HFF-Myc (cell line): ENCODE measurements at places on chromosomes 13 and 19.

GRCh38 chr19:30896554-30896953 lies 452.7 kb downstream of the TSHZ3 start:
- DNase-seq, result no peak

DNA sequence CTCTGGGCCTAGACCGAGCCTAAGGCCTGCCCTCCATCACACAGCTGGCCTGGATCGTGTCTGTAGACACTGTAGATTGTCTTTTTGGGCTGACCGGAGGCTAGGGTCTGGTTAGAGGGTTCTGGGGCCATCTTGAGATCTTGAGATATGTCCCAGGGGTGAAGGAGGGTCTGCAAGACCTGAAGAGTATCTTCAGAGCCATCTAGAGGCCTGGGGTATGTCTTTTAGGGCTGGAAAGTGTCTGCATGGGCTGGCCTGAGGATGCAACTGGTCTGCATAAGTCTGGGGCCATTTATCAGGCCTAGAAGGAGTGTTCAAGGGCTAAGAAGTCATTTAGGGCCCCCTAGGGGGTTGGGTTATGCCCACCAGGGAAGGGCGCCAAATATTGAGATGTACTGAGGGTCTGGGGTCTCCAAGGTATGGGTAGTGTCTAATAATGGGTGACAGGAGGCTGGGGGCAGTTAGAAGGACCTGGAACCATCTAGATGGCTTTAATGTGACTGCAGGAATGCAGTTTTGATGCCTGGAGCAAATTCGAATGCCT lies 555 bp downstream of the SCAF1 start:
- no peak for DNase-seq

DNA sequence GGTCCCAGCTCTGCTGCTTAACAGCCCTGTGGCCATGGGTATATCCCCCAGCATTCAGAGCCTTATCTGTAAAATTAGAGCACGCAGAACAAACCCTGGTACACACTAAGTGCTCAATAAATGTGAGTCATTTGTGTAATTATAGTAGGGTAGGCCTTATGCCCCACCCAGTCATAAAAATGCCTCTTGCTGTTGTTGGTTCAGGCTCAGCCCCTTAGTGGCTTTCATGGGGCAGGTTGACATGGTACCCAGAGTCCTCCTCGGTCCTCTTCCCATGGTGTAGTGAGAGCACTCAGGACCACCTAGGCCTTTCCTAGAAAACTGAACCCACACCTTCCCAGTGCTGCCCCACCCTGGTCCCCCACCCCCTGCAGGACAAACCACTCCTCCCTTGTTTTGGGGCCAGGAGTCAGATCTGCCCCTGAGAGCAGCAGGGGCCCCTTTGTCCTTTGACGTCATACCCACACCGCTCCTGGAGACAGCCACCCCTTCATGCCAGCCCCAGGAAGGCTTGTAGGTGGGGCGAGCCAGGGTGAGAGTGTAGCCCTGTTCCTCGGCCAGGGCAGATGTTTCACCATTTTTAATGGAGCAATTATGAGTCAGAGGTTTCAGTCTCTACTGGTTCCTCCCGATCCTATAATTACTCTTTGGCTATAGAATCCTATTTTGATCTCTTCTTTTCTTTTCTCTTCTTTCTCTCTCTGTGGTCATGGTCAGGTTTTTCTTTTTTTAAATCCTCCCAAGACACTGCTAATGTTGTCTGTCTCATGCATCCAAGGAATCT lies 36.8 kb downstream of the ACTN4 start:
- DNase-seq, result peak; percentile 83

GRCh38 chr13:76222511-76222910 lies 586.4 kb downstream of the LMO7 start:
- no peak for DNase-seq

- DNase-seq, result no peak
Observed at GRCh38 chr19:7265963-7266362, 28.3 kb downstream of the INSR start.

GRCh38 chr13:78589206-78589605 lies 14.1 kb downstream of the POU4F1 start:
- DNase-seq, result no peak

DNA sequence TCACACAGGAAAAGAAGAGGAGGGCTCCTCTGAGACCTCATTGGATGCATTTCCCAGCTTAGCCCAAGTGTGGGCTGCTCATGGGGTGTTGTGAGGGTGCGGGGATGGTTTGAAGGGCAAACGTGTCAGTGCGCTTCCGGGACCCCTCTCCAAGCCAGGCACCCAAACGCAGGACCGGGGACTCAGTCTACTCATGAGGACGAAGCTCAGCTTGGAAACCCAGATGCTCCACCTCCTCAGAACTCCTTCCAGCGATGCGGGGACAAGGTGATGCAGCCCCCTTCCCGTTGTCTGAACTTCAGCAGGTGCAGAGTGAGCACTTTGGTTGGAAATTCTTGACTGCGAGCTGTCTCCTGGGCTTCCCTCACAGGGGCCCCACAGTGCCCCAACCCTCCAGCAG lies 33.1 kb upstream of the MTIF3 start:
- no peak for DNase-seq

DNA sequence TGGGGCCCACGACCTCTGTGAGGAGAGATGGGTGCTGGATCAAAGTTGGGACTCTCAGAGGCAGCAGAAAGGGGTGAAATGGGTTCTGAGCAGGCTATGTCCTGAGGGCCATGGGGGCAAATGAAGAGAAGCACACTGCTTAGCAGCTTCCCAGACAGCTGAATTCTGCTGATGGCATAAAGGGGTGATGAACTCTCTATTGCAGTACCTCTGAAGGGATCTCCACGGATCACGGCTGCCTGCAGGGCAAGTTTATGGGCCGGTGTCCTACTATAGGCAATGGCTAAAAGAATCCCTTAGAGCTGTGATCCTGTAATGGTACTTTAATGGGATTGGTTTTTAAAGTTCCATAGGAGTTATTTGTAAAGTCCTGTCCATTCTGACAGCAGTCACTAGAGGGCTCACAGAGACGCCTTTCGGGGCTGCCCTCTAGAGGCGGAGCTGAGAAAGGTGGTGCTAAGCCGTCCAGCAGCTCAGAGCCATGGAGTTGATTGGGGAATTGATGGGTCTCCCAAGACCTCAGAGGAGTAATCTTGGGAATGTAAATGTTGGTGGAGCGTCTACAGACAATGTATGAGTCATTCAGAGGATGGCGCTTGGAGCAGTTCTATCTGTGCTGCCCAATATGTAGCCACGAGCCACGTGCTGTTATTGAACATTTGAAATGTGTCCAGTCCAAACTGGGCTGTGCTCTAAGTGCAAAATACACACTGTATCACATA lies 287.3 kb downstream of the COG6 start:
- DNase-seq, result no peak

DNA sequence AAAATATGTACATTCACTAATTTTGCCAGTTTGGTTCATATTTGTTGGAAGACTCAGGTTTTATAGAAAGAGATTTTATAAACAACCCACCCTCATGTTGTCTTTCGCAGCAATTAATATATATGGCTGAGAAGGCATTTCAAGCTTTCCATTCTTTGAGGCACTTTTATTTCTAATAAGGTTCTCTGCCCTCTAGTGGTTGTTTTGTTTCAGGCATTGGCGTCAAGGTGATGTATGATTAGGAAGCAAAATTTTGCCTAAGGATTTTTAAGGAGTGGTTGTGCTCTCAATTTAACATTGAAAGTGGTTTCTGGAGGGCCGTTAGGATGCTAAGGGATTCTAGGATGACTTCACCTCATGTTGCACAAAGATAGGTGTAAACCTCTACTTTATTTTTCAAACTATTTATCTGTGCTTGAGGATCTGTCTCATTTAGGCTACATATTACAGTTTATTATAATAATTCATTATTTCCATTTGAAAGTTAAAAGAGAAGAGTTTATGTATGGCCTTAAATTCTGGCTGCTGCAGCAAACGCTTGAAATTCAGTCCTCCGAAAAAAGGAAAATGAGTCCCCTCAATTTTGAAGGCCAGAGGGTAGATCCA lies 35.9 kb downstream of the OXGR1 start:
- DNase-seq, result peak; percentile 15

DNA sequence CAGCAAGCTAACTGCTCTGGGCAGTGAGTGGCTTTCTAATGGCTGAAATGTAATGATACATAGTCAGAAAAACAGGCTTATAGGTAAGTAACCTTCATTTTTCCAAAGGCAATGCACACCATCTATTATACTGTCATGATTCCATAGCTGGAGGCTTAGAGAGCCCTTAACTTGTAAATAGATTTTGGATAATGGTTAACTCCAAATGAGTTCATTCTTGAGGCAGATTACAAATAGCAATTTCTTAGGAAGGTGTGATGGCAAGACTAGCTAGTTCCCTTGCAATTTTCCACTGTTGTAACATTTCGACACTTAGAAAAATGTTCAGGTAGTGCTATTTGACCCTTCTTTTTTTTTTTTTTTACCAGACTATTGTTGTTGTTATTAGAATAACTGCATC lies 789.8 kb upstream of the PCDH9 start:
- no peak for DNase-seq

DNA sequence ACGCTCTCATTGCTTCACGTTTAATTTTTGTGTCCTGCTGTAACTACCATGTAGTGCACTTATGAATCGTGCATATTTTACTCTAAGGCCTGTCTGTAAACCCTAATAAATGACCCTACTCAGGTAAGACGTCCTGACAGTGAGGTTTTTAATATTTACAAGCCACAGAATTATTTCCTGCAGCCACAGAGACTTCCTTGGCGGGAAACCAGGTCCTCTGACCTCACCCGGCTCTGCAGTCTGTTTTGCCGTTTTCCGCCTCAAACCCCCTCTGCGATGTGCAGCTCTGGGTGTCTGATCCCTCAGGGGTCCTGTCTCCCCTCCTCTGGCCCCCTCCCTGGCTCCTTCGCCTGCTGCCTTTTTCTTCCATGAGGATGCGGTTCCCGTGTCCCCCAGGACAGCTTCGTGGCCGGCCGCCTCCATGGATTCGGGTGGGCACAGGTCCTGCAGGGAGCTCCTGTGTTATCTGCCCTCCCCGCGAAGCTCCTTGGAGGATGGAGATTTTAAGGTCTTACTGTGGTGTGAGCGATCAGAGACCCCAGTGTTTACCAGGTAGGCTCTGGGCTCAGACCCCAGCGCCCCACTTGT lies 66.3 kb downstream of the MCF2L start:
- no peak for DNase-seq

- DNase-seq, result no peak
Observed at GRCh38 chr13:50144246-50145160, 129.3 kb downstream of the KCNRG start.

- peak; percentile 74 for DNase-seq
Observed at GRCh38 chr13:44819245-44819644, 170.0 kb downstream of the NUFIP1 start.

GRCh38 chr13:109782066-109782822 lies 4.1 kb downstream of the IRS2 start:
- DNase-seq, result no peak

GRCh38 chr13:98239162-98240076 lies 62.4 kb upstream of the RNF113B start:
- no peak for DNase-seq

GRCh38 chr19:28898249-28898648 lies 314.7 kb downstream of the UQCRFS1 start:
- no peak for DNase-seq

- no peak for DNase-seq
Observed at GRCh38 chr19:1287354-1288225, 1.9 kb downstream of the EFNA2 start.

DNA sequence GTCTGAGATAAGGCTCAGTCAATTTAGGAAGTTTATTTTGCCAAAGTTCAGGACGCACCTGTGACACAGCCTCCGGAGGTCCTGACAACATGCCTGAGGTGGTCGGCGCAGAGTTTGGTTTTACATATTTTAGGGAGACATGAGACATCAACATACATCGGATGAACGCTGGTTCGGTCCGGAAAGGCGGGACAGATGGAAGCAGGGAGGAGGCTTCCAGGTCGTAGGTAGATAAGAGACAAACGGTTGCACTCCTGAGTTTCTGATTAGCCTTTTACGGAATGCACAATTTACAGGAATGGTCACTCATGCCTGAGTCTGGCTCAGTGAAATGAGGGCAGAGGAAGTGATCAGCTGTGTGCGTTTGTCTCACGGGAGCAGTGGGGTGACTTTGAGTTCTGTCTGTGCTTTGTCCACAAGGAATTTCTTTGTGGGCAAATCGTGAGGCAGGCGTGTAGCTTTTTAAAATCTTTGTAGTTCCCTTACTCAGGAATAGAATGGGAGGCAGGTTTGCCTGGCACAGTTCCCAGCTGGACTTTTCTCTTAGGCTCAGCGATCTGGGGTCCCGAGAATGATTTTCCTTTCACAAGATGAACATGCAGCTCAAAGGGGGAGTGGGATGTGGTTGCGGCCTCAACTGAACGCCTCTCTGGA lies 36.2 kb downstream of the C13orf46 start:
- DNase-seq, result no peak

DNA sequence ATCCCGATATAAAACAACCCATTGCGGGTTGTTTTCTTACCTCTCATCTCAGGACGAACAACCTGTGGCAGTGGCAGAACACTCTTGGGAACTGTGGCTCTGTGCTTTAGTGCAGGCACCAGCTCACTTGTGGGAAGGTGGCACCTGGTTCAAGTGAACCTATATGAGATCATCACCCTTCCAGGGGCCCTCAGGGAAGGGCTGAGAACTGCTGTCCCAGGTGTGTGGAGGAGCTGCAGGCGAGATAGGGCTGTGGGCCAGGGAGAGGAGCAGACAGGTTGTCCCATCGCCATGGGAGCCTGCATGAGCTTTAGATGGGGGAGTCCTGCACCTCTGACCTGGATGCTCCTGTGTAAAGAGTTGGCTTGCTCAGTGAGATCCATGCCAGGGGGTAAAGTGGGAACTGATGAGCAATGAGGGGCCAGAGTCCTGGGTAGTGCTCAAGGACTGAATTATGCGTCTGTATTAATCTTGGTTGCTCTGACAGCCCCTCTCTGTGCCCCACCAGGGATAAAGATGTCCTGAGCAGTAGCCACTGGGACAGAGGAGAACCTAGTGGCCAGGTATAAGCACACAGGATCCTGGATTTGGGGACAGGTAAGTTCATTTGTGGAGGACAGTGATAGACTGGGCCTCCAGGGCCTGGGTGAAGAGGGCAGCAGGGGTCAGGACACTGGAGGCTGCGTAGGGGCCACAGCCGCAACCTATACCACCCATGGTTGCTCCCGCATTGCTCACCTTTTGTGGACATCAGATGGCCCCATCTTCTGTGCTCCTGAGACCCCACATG lies 8.7 kb downstream of the CEACAM4 start:
- no peak for DNase-seq

DNA sequence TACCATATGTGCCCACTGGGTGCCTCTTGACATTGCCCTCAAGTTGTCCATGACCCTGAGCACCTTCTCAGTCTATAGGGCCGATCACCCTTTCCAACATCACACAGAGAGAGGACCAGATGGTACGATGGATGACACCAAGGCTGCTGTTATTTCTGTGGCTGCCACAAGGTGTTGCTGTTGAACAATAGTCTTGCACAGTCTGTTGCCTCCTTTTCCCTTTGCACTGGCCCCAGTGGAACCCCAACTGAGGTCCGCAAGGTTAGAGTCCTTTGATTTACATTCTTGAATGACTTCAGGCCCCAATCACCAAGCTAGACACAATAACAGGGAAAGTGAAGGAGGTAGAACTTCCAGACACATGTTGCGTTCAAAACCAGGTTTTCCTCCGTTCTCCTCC lies 52.0 kb downstream of the TINCR start:
- DNase-seq, result no peak

- no peak for DNase-seq
Observed at GRCh38 chr13:46468570-46469463, 81.8 kb upstream of the RUBCNL start.

- no peak for DNase-seq
Observed at GRCh38 chr19:30516111-30516510, 143.9 kb downstream of the ZNF536 start.

- no peak for DNase-seq
Observed at GRCh38 chr19:17538684-17539237, 16.7 kb upstream of the COLGALT1 start.

- no peak for DNase-seq
Observed at GRCh38 chr13:83168590-83168989, 713.7 kb downstream of the SLITRK1 start.

- no peak for DNase-seq
Observed at GRCh38 chr13:113210833-113211232, 1.4 kb downstream of the CUL4A start.
